Kidney epithelial cell (primary cell): ENCODE measurements at places on chromosomes 13 and 19. TPM values are rescaled to one million over a fixed set of nuclear protein-coding genes. Genes with fewer than 3 reads are reported as not detected.

GRCh38 chr19:19171821-19172532 is 1.9 kb upstream of the MEF2B start:
- no peak for DNase-seq

DNA sequence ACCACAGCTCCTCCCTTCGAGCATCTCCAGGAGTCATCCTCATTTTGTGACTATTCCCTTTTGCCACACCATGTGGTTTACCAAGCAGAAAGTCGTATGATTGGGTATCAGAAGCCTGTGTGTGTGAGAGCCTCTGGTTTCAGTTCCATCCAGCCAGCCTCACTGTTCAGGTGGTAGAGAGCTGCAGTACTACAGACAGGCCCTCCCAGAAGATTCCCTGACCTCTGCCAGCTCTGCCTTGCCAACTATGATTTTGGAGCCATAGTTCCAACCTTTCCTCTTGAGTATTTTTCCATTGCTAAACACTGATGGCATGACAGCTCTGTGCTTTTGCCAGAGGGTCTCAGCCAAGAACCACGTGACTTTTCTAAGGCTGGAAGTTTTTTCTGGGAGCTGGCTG is 82.5 kb downstream of the DHRS12 start:
- no peak for DNase-seq

- no peak for DNase-seq
Observed at GRCh38 chr13:39976481-39976880, 321.0 kb downstream of the COG6 start.

FPR3 gene
- not detected in 2 replicates for total RNA-seq

GRCh38 chr13:106500445-106500844 is 35.0 kb downstream of the EFNB2 start:
- no peak for DNase-seq
